ENCODE measurements at places on chromosomes 7 and 10. TPM values are rescaled to one million over a fixed set of nuclear protein-coding genes. Genes with fewer than 3 reads are reported as not detected.

GRCh38 chr10:103117247-103117646, 75.8 kb downstream of the NT5C2 start:
- DNase-seq = no peak

Gene SPDYE9
- total RNA-seq = not detected

DNA sequence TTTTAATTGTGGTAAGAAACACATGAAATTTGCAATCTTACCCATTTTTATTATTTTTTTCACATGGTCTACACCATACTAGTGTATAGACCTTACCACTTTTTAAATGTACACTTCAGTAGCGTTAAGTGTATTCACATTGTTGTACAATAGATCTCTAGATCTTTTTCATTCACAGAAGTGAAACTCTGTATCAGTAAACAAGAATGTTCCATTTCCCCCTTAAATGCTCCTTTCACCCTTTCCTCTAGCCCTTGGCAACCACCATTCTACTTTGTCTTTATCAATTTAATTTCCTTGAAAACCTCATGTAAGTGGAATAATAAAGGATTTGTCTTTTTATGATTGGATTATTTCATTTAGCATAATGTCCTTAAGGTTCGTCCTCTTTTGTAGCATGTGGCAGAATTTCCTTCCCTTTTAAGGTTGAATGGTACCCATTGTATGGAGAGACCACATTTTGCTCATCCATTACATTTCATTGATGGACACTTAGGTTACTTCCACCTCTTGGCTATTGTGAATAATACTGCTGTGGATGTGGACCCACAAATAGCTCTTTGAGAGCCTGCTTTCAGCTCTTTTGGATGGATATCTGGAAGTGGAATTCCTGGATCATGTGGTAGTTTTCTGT, 45.7 kb downstream of the SNX10 start:
- no peak for DNase-seq

Gene LRRD1
- not detected for total RNA-seq

Gene MYL10
- not detected for total RNA-seq

DNA sequence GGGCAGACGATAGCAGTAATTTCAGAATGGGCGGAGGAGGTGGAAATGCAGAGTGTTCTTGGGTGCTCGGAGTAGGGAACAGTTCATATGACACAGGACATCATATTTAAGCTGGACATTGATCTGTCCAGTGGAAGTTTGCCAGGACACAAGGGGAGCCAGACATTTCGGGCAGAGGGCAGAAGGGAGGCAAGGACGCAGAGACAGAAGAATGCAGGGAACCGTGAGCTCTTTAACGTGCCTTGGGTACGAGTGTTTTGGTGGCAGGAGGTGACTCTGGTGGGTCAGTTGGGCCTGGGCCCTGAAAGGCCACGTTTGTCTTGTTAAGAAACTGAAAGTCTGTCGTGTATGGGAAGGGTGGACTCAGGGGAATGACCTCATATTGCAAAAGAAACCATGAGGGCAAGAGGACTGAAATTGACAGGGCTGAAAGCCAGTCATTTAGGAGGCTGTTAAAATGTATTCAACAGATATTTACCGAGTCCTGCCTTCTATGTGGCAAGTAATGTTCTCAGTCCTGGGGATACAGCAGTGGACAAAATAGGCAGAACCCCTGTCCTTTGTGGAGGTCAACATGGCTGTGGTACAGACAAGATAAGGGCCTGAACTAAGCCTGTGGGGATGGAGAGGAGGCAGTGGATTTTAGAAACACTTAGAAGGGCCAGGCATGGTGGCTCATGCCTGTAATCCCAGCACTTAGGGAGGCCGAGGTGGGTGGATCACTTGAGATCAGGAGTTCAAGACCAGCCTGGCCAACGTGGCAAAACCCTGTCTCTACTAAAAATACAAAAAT, 2.2 kb downstream of the OPTN start:
- no peak for DNase-seq

- no peak for DNase-seq
Measured at GRCh38 chr7:104174798-104175197, 33.0 kb downstream of the ORC5 start.

DNA sequence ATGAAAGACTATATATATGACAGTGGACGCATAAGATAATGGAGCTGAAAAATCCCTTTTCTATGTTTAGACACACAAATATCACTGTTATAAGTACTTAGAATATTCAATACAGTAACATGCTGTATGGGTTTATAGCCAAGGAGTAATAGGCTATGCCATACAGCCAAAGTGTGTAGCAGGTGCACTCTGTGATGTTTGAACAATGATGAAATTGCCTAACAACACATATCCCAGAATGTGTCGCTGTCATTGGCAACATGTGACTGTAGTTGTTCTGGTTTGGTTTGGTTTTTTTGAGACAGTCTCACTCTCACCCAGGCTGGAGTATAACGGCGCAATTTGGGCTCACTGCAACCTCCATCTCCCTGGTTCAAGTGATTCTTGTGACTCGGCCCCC, 26.1 kb downstream of the NOM1 start:
- no peak for DNase-seq

GRCh38 chr10:112689327-112690072, 242.5 kb downstream of the VTI1A start:
- peak; percentile 51 for DNase-seq

Gene FZD8
- 8.2 TPM for total RNA-seq

Gene SH3PXD2A
- 28.6 TPM for total RNA-seq

GRCh38 chr10:103668351-103669242, 175.1 kb downstream of the NEURL1 start:
- peak; percentile 90 for DNase-seq

Measured in left ventricle myocardium superior (tissue), 1 donor.